ENCODE measurements at places on chromosomes 2 and 18.
A peak's percentile ranks its signal among the peaks of the same experiment; 100 is the strongest.

DNA sequence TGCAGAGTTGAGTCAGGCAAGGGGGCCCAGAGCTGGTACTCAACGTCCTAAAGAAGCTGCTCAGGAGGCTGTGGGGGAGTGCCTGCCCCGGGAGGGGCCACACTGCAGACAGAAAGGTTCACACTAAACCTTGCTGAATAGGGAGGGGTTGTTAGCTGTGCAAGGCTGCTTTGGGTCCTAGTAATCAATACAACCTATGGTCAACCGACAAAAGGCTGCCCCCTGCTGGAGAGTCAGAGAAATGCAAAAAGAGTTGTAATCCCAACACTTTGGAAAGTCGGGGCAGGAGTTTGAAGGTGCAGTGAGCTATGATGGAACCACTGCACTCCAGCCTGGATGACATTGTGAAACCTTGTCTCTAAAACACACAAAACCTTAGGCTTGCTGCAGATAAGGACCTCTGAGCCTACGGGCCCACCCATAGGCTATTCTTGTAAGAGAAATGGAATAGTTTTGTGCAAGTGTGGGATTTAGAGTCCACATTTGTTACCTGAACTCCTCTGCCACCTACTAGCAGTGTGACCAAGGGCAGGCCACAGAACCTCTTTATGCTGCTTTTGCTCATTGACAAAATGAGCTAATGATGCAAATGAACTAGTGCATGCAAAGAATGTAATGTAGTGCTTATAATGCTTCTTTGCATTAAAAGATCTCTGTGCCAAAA lies 81.5 kb downstream of the PRPF40A start:
- DNase-seq, result peak; percentile 54

DNA sequence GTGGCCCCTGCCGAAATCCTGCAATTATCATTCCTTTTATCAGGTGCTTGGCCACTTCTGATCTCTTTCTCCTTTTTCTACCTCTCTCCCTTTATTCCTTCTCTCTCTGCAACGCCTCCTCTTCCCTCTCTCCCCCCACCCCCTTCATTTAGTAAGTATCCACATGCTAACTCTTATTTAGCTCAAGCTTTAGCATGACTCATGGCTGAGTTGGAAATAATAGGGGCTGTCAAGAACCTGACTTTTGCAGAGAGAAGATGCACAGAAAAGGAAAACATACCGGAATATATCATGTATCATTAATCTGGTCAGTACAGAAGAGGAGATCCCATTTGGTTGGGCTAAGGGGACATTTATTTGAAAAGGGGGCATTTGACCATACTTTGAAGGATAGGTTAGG lies 33.1 kb downstream of the FAM171B start:
- DNase-seq, result peak; percentile 37

DNA sequence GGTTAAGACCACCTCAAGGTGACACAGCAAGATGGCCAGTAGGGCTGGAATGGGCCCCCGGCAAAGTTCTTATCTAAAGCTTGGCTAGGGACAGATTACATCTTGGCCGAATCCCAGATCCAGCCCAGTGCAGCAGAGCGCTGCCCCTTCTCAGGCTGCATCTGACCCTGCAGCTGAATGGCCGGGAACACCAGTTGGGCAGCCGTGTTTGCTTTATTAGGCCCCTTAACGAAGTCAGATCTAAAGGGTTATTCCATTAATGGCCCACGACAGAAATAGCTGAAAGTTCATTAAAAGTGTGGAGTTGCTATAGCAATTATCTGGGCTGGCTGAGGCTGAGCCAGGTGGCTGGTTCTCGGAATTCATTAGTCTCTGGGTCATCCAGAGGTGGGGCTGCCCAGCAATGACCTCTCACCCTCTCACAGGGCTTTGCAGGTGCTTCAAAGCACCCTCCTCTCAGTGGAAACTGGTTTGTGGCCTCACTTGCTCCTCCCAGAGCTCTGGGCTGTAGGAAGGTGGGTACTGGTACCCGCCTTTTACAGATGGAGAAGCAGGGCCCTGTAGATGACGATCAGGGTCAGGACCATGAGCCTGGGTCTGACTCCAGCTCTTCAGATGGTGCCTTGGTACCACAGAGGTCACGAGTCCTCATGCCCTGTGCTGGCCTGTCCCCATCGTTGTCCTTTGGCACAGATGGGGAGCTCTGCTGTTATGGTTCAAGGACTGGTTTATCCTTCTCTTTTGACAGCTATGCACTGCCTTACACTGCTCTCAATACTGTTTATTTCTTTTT lies 68.8 kb downstream of the EMX1 start:
- DNase-seq, result no peak

DNA sequence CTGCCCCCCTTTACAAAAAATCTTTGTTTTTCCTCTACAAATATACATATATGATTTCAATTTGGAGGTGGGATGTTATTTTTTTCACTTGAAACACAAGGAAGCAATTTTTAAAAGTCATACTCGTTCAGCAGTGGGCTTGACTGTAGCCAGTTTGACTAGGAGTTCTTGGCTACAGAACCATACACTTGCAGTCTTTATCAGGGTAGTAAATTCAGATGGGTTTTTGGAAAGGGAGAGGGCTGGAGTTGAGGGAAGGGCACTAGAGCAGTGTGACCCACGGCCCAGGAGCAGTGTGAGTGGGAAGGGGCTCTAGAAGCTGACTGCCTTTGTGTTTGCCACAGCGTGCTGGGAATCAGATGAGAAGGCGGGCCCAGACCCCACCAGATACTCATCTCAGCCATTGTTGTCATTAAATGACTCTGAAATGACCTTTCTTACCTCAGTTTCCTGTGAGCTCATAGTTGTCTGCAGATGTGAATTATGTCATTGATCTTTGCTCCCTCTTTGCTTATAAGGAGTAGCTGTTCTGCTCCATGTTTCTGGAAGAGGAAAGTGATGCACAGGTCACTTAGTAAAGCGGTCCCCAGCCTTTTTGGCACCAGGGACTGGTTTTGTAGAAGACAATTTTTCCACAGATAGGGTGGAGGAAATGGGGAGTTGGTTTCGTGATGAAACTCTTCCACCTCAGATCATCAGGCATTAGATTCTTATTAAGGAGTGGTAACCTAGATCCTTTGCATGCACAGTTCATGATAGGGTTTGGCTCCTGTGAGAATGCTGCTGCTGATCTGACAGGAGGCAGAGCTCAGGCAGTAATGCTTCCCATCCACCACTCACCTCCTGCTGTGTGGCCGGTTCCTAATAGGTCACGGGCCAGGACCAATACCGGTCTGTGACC lies 116.8 kb downstream of the SPTBN1 start:
- DNase-seq, result peak; percentile 69

DNA sequence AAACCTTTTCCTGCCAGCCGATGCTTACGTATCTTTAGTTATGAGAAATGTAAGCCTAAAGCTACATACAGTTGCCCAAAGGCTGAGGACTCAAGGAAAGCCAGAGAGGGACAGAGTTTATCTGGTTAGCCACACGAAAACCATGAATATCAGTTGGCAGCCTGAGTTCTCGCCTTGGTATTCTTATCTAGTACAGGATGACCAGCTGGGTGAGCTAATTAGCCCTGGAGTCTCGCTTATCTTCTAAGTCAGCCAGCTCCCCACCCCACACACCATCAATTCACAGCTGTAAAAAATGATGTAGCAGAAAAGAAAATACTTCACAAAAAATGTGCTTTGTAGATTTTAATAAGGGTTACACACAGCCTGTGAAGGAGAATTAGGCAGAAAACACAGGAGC lies 617.5 kb upstream of the SOX11 start:
- no peak for DNase-seq

DNA sequence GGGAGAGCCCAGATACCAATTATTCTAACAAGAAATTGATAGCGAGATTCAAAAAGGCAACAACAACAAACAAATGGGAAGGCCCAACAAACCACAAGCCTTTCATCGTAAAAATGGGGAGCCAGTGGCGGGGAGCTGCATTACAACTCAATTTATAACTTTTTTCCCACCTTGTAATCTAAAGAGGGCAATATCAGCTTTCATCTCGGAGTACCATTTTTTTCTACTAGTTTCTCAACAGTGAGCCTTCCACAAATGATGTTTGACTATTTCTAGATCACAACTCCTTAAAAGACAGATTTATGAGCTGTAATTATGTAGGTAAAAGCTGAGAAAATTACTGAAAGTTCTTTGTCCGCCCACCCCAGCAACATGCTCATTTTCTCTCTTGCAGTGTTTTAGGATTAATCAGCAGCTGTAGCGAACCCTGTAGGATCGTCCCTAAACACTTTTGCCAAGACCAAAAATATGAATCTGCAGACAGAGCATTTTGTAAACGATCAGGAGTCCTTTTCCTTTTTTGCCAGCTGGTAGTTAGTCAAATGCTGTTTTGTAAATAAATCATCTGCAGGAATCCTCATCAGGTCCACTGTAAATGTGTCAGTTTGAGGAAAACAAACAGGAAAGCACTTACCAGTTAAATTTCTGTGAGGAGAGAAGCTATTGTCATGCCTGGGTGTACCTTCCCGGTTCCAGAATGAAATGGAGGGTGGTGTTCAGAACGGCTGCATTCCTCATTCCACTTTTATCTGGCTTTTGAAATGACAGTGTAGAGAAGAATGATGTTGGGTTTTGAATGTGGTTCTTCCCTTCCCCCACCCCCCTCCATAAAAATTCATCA lies 53.2 kb downstream of the EEF1B2 start:
- peak; percentile 84 for DNase-seq

DNA sequence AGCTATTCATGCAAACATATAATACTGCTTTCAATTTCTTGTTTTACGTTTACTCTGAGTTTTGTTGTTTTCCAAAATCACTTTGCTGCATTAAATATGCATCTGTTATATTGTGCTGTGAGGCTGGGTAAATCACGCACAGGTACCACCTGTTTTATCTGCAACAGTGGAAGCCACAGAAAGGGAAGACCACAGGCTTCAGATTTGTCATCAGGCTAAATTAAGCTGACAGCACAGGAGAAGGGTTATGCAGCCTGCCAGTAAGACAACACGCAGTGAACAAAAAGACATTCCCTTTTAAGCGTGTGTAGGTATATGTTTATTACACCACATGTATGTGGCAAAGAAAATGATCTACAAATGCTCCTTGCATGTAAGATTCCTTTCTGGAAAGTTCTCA lies 38.2 kb downstream of the ZNF516 start:
- DNase-seq, result no peak

DNA sequence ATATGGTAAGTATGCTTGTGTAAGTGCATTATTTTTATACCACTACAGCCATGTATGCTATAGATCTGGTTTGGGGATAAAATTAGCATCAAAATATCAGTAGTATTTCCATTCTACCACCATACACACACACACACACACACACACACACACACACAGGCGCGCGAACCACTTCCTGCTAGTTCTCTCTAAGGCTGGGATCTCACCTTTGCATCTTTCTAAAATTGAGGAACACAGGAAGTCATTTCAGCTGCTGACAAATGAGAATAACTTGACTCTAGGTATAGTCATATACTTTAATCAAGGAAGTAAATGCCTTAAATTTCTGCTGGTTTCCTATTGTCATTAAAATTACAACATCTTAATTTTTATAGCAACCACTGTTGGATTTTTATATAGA lies 72.5 kb downstream of the RBM43 start:
- no peak for DNase-seq

- DNase-seq, result peak; percentile 84
Observed at GRCh38 chr2:234291765-234292204, 205.1 kb downstream of the ARL4C start.

- DNase-seq, result no peak
Observed at GRCh38 chr18:12015416-12016062, 34.2 kb downstream of the IMPA2 start.

GRCh38 chr18:45012286-45012685 lies 331.6 kb downstream of the SETBP1 start:
- peak; percentile 35 for DNase-seq

GRCh38 chr2:237257471-237257951 lies 156.5 kb downstream of the COL6A3 start:
- DNase-seq, result peak; percentile 79

GRCh38 chr2:15886231-15886630 lies 54.1 kb upstream of the MYCN start:
- DNase-seq, result no peak

DNA sequence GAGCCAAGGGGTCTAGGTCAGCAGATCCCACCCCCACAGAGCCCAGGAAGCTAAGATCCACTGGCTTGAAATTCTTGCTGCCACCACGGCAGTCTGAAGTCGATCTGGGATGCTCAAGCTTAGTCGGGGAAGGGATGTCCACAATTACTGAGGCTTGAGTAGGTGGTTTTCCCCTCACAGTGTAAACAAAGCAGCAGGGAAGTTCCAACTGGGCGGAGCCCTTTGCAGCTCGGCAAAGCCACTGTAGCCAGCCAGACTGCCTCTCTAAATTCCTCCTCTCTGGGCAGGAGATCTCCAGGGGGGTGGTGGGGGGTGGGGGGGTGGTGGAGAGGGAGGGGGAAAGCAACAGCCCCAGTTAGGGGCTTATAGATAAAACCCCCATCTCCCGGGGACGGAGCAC lies 419.5 kb downstream of the NUP35 start:
- no peak for DNase-seq

GRCh38 chr2:127094509-127095366 lies 12.2 kb downstream of the BIN1 start:
- peak; percentile 20 for DNase-seq

GRCh38 chr18:72530622-72531021 lies 13.5 kb downstream of the CBLN2 start:
- no peak for DNase-seq

GRCh38 chr2:169013628-169014026 lies 17.5 kb downstream of the ABCB11 start:
- no peak for DNase-seq

DNA sequence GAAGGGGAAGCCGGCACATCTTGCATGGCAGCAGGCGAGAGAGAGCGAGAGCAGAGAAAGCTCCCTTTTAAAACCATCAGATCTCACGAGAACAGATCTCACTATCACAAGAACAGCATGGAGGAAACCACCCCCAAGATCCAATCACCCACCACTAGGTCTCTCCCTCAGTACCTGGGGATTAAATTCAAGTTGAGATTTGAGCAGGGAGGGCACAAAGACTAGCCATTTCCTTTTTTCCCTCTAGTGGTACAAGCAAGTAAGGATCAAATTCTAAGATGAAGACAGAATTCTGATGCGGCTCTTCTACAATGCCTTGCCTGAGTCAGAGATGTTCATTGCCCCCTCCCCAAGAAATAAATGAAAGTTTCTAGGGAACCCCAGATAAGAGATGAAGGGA lies 45.6 kb upstream of the ANKRD44 start:
- no peak for DNase-seq

DNA sequence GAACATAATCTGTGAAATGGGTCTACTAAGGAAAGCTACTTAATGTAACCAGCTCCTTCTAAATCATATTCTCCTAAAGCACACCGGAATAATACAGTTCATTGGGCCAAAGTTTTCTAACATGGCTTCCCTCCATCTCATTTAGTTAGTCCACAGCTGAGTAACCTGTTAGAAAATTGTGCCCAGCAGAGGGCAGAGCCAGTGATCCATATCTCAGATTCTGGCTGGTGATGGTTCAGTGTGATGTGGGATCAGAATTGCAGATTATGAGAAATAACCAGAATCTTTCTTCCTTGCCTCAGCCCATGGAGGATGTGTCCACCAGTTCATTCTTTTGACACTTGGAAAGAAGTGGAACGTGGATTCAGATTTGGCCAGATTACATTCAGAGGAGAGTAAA lies 9.4 kb upstream of the CTLA4 start:
- no peak for DNase-seq

GRCh38 chr2:112827604-112828185 lies 8.9 kb downstream of the IL1B start:
- DNase-seq, result no peak

GRCh38 chr2:33126552-33126951 lies 179.8 kb downstream of the LTBP1 start:
- no peak for DNase-seq

All from fibroblast of skin of right quadriceps (primary cell).